ENCODE measurements at places on chromosomes 2 and 18. TPM values are rescaled to one million over a fixed set of nuclear protein-coding genes. Genes with fewer than 3 reads are reported as not detected.

Gene MC4R
- not detected for total RNA-seq

Gene SLC9A4
- not detected for total RNA-seq

Gene ALPP
- total RNA-seq: not detected

Gene EGR4
- not detected for total RNA-seq

Gene SFXN5
- total RNA-seq: 13.4 TPM

Gene LINC00305
- total RNA-seq: not detected

Gene SMYD1
- total RNA-seq: 143 TPM

Gene CACNB4
- 1.1 TPM for total RNA-seq

Gene RAPGEF4
- total RNA-seq: 1.9 TPM

Gene CDK5R2
- not detected for total RNA-seq

- DNase-seq: no peak
Measured at GRCh38 chr2:16006537-16007166, 66.3 kb downstream of the MYCN start.

DNA sequence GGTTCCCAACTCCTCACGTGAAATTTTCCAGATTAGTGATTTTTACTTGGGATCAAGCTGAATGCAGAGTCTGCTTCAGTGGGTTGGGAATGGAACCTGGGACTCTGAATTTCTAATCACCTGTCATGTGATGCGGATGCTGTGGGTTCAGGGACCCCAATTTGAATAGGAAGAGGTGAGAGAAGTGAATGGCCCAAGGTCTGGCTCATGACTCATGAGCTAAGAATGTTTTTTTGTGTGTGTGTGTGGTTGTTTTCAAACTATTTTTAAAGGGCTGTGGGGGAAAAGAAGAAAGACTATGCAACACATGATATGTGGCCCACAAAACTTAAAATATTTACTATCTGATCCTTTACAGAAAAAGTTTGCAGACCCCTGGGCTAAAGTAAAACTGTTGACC is 108.5 kb upstream of the CYRIA start:
- no peak for DNase-seq

- no peak for DNase-seq
Measured at GRCh38 chr2:172397148-172397834, 30.1 kb upstream of the ITGA6 start.

GRCh38 chr2:74327199-74327598 is 16.0 kb downstream of the SLC4A5 start:
- DNase-seq: no peak

DNA sequence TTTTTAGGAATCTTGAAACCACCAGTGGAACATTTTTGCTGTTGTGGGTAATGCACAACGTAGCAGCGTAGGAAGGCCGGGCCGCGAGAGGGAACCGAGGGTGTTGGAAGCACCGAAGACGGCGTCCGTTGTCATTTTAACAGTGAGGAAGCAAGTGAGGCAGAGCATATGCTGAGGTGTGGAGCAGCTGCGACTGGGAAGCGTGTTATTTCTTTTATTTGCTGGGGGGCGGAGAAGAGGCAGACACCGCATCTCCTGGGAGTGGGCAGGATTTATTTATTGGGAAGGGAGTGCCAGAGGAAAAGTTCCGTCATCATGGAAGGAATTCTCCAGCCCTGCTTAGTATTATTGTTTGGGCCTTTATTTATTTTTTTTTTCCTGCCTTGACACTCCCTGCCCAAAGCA is 232.8 kb downstream of the KLHL29 start:
- no peak for DNase-seq

- DNase-seq: no peak
Measured at GRCh38 chr2:1738646-1739302, 5.5 kb downstream of the PXDN start.

- DNase-seq: no peak
Measured at GRCh38 chr2:79511320-79511951, 1.4 kb upstream of the CTNNA2 start.

- no peak for DNase-seq
Measured at GRCh38 chr2:69683170-69683971, 39.8 kb upstream of the AAK1 start.

GRCh38 chr2:62292190-62292589 is 96.3 kb downstream of the B3GNT2 start:
- DNase-seq: no peak

GRCh38 chr2:16478434-16479210 is 187.0 kb downstream of the CYRIA start:
- DNase-seq: no peak

DNA sequence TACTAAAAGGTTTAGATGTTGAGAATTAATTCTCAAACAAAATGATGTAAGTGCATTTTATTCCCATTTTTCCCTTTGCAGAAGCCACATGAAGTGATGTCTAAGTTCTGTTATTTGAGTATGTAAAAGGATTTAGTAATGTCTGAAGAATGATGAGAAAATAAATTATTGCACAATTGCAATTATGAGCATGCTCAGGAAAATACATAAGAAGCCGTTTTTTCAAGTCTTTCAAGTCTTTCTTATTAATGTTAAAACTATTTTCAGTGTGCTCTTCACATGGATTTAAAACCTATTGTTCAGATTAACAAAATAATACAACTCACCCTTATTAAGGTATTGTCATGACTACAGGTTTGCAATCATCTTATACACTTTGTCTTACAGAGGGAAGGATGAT is 331.4 kb upstream of the NETO1 start:
- no peak for DNase-seq

DNA sequence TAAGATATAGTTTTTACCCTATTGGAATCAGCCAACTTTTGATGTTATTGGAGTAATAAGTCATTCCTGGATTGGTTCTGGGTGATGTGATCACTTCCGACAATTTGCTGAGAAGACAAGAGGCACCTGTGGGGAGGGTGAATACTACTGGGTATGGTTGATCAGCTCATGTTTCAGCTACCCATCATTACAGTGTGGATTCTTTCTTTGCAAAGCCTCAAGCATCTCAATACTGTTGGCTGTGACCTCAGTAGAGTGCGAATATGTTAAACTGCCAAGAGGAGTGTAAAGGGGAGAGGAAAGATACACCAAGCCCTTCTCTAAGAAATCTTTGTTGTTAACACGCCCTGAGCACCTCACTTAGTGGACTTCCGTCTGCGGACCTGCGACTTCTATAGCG is 317.7 kb downstream of the TDRD15 start:
- DNase-seq: no peak

GRCh38 chr2:96655526-96655925 is 13.0 kb downstream of the FER1L5 start:
- no peak for DNase-seq

- no peak for DNase-seq
Measured at GRCh38 chr2:116585669-116586327, 1228.7 kb upstream of the DDX18 start.

- DNase-seq: peak; percentile 73
Measured at GRCh38 chr2:68251855-68252399, 405 bp downstream of the PPP3R1 start.

DNA sequence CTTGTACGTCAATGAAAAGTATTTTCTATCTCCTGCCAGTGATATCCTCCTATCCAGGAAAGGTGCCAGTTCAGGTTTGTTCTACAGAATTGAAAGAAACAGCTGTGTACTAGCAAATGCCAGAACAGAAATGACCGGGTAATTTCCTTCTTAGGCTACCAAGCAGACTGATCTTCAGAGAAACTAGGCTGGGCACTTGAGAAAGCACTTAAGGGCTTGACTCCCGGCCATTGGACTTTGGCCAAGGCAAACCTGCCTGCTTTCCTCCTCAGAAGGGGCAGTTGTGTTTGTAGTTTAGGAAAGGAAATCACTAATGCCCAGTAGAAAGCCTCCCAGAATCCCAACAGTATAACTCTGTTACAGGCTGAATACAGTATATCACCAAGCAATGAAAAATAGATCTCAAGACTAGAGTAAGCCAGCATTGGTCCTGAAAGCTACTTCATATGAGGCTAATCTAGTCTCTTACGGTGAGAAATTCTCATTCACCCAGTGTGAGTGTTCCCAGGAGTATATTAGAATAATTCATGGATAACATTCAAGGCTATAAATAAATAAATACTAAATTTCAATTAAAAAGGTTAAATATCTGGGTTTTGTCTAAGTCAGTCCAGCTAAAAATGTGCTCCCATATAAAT is 43.0 kb upstream of the COL5A2 start:
- peak; percentile 13 for DNase-seq

DNA sequence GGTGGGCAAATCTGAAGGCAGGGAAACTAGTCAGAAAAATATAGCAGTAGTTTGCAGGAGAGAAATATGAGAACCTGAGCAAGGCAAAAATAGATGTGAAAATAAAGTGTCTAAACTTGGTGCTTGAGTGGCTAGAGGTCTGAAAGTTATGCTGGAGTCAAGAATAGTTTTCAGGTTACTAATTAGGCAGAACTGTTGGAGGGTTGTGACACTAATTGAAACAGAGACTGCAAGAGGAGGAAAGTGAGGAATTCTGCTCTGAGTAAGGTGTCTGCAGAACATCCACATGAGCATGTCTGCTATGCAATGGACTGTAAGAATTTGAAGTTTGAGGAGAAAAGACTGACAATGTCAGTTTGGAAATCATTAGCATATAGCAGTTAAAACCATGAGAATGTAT is 444.0 kb upstream of the LRRTM1 start:
- DNase-seq: no peak

DNA sequence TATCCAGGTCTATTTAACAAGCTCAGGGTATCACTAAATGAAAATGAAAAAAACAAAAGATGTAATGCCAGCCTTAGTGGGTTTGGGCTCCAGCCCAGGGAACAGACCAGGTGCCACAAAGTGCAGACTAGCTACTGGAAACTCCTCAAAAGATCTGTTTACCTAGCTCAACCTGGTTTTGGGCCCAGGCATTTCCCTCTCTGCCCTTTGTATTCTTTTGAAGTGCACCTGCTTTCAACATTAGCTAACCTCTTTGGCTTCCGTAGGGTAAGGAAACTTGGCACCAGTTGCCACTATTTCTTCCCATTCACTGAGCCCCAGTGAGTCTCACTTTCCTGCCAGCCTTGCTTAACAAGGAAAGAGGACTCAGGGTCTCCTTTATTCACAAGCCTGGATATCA is 123.6 kb upstream of the CDCA7 start:
- DNase-seq: no peak

GRCh38 chr2:19458427-19459003 is 100.1 kb upstream of the OSR1 start:
- no peak for DNase-seq

DNA sequence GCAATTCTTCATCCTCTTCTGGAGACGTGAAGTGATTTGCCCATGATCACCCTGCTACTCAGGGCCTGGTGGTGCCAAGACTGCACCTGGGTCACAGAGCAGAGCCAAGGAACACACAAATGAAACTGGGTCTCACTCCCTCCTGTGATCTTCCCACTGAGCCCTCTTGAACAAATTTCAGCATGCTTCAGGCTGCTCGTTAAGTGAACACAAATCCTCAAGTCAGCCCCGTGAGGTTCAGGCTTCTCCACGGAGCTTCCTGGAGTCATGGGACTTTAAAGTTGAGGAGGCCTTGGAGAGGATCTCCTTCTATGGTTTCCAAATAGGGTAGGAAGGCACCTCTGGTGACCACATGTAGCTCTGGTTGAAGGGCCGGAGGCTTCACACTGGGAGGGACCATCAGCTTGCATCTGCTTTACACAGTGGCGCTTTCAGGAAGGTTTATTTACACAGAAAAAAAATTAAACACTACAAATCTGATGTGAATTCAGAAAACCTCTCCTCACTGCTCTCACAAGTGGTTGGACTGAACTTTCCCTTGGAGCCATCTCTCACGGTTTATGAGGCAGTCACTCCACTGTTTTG is 255.4 kb downstream of the LOXHD1 start:
- DNase-seq: no peak

DNA sequence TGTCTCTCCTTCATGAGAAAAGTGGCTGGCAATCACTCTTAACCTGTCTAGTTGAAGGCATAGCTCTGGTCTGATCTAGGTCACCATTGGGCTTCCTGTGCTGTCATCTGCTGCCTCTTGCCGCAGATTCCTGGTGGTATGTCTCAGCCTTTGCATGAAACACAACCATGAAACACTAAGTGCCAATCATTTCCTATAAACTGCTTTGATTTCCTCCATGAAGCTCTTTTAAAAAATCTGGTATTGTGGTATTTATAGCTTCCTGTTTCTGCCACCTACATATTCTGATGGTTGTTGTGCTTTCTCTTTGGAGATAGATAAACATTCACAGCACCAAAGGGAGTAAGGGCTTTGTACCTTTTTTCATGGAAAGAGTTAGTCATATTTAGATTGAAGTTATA is 120.0 kb upstream of the EPC2 start:
- no peak for DNase-seq

- DNase-seq: peak; percentile 34
Measured at GRCh38 chr2:232365621-232366321, 12.8 kb upstream of the ALPP start.

- no peak for DNase-seq
Measured at GRCh38 chr2:205510345-205510744, 172.0 kb upstream of the NRP2 start.

DNA sequence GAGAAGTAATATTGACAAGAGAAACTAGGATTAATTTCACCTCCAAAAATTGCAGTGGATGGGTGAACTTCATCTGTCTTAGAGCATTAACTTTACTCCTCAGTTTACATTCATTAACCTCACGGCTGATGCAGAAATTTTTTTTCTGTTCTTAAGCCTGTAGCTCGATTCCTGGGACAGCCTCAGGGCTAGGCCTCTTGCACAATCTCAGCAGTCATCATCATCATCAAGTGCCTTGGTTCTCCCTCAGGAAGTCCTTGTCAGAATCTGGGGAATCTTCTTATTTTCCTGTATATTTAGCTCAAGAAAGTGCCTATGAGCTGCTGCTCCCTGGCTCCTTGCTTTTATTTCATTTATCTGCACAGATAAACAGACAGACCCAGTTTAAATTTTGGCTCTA is 1272.2 kb upstream of the LRRTM1 start:
- no peak for DNase-seq

DNA sequence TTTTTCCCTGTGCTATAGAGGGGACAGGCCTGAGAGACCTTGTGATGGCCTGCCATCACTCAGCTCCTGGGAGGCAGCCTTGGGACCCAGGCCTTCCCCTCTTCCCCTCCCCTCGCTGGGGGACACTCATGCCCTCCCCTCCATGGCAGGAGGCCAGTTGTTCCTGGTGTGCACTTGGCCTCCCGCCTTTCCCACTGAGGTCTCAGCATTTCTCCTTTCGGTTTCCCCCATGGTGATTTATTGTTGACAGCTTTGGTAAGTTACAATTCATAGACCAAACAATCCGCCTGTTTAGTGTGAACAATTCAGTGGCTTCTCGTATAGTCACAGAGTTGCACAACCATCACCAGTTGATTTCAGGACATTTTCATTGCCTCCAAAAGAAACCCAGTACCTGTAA is 10.2 kb upstream of the CNDP1 start:
- no peak for DNase-seq

GRCh38 chr2:189819297-189819704 is 35.1 kb downstream of the PMS1 start:
- DNase-seq: no peak

DNA sequence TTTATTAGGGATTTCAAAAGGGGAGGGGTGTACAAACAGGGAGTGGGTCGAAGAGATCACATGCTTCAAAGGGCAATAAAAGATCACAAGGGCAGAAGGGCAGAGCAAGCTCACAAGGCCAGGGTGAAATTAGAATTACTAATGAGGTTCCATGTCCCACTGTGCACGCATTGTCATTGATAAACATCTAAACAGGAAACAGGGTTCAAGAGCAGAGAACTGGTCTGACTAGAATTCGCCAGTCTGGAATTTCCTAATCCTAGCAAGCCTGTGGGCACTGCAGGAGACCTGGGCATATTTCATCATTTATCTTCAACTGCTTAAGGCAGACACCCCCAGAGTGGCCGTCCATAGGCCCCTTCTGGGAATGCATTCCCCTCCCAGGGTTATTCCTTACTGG is 408.2 kb downstream of the ZNF804A start:
- no peak for DNase-seq
